ENCODE measurements at places on chromosomes 13 and 19.

DNA sequence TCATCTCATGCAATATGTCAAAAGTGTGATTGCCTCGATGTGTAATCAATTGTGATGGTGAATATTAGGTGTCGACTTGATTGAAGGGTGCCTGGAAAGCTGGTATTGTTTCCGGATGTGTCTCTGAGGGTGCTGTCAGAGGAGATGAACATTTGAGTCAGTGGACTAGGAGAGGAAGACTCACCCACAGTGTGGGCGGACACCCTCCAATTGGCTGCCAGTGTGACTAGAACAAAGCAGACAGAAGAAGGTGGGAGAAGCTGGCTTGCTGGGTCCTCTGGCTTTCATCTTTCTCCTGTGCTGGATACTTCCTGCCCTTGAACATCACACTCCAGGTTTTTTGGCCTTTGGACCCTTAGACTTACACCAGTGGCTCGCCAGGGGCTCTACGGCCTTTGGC lies 15.5 kb upstream of the CABP5 start:
- no peak for DNase-seq

DNA sequence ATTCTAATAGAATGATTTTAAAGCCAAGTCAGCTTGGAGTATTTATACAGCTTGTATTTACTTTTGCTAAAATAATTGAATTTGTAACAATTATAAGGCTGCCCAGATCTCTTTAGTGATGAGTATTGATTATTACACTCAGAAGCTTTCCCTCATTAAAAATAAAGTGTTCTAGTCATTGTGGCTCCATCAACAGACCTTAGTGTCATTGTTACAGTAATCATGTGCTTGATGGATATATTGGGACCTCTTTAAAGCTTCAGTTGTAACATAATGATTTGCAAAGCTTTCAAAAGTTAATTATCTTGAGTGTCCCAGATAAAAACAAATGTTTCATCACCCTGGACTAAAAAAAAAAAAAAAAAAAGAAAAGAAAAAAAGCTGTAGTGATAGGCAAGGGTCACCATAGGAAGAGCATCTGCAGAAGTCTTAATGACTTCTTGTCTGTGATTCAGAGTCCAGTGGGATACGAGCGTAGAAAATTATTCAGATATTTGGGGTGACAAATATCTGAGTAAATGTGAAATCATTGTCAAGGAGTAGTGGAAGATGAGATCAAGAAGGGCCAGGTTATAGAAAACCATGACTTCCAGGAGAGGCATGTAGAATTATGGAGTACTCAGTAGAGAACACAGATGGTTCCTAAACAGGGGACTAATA lies 369.6 kb downstream of the DCT start:
- no peak for DNase-seq

DNA sequence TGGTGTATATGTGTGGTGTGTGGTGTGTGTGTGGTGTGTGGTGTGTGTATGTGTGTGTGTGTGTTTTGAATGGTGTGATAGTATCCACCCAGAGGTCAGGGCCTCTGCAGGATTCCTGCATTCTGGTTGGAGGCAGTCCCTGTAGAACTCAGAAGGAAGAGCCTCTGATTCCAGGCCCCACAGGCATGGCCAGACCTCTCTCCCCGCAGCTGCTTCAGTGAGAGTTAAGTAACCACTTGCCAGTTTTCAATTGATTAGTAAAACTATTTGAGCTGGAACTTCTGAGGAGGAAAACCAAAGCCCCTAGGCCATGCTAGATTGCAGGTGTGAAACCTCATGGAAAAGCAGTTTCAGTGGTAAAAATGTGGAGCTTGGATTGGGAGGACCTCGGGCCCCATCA lies 2.1 kb downstream of the ATP12A start:
- peak; percentile 16 for DNase-seq

DNA sequence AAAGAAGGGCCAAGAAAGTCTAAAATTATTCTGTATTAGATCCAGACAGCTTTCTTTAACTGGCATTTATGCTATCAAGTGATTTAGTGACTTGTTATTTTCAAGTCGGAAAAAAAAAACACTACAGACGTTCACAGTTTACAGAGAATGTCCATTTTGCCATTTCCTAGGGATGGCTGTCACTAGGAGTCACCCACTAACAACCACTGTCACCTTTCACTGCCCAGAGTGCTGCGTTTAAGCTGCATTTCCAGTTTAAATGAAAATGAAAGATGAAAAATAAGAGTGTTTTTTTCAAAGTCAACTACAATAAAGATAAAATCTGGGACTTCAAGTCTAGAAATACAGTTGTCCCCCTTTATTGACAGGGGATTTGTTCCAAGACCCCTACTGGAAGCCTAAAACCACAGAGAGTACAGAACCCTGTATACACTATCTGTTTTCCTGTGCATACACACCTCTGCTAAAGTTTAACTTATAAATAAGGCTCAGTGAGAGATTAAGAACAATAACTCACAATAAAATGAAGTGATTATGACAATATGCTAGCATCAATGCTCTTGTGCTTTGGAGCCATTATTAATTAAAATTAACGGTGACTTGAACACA lies 112.5 kb downstream of the SACS start:
- no peak for DNase-seq

GRCh38 chr13:37306778-37307544 lies 201.5 kb upstream of the CSNK1A1L start:
- no peak for DNase-seq

DNA sequence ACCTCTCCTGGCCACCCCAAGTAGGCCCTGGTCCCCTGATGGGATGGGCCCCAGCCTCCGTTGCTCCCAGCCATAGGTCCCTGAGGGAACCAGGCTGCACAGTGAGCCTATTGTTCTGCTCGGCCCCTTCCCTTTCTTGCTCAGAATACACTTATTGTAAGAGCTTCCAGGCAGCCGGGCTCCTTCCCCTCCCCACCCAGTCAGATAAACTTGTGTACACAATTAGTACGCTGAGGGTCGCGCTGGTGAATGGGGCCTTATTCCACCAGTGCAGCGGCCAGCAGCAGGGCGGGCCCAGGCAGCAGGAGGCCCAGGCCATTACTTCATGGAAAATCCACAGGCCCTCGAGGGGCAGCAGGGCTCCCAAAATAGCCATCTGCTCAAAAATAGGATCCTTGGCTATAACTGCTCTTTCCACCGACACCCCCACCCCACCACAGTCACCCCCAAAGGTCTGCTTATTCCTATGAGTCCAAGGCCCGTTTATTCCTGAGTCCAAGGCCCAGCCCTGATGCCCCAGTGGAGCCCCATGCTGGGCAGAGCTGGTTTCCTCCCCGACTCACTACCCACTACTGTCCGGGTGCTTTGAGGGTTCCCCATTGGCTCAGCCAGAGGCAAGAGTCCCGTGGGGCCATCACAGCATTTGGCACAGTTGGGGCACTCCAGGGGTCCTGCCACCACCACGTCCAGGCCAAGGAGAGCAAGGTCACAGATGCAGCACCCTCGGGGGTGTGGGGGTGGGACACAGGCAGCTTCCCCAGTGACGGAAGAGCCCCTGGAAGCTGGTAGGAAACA lies 22.1 kb downstream of the CAPN12 start:
- no peak for DNase-seq

GRCh38 chr13:76622315-76623040 lies 263.7 kb downstream of the KCTD12 start:
- DNase-seq: no peak

DNA sequence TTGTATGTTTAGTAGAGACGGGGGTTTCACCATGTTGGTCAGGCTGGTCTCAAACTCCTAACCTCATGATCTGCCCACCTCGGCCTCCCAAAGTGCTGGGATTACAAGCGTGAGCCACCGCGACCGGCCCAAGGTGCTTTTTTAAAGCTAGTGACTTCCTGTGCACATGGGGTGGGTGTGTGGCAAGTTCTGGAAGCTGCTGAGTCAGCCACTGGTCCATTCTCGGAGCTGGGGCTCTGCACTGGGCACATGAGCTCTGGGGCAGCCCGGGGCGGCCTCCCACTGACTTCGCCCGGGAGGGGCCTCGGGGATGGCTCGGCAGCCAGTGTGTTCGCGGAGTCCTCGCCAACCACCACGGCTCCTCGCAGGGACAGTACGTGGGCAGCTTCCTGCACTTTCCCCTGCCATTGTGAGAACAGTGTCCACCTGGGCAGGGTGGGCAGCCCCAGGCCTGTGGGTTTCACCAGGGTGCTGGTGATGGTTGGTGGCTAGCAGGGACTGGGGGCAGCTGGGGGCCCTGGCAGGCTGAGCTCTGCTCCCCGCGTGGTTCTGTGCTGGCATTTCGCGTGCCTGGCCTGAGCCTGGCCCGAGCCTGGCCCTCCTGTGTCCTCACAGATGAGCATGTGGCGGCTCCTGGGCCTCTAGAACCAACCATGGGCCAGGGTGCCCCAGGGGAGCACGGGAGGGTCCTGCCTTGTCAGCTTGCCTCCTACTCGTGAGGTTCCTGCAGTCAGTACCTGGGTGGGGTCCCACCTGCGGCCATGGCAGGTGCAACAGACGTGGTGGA lies 12.2 kb downstream of the CBARP start:
- no peak for DNase-seq

- DNase-seq: no peak
These were observed 4.9 kb downstream of the UBL3 start for GRCh38 chr13:29845440-29846056.

- no peak for DNase-seq
These were observed 26.8 kb downstream of the ZNF350 start for GRCh38 chr19:51959791-51960190.

DNA sequence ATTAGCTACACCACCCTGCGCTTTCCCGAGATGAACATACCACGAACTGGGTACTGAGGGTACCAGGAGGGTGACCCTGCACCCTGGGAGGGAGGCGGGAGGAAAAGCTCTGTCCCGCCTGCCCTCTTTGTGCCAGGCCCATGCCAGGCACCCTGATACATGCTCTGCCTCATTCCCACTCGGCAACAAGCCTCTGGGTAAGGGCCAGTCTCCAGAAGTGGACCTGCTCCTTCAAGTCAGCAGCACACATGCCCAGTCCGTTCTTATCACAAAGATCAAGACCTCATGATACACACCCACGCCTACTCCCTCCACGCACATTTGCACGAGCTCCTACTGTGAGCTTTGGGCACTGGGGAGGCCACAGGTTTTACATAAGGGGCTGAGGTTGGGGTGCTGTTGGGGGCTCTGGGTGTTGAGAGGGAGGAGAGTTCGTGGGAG lies 2.0 kb upstream of the FFAR1 start:
- no peak for DNase-seq

GRCh38 chr19:38958301-38958700 lies 17.2 kb downstream of the FBXO17 start:
- DNase-seq: no peak

- no peak for DNase-seq
These were observed 32.4 kb downstream of the PHF11 start for GRCh38 chr13:49528161-49528560.

- DNase-seq: no peak
These were observed 769 bp upstream of the TMEM272 start for GRCh38 chr13:51845574-51846318.

GRCh38 chr19:43798546-43799409 lies 3.5 kb downstream of the LYPD5 start:
- peak; percentile 39 for DNase-seq

GRCh38 chr19:38733493-38734175 lies 10.6 kb downstream of the CAPN12 start:
- DNase-seq: no peak

GRCh38 chr13:98181111-98181815 lies 4.2 kb upstream of the RNF113B start:
- no peak for DNase-seq

DNA sequence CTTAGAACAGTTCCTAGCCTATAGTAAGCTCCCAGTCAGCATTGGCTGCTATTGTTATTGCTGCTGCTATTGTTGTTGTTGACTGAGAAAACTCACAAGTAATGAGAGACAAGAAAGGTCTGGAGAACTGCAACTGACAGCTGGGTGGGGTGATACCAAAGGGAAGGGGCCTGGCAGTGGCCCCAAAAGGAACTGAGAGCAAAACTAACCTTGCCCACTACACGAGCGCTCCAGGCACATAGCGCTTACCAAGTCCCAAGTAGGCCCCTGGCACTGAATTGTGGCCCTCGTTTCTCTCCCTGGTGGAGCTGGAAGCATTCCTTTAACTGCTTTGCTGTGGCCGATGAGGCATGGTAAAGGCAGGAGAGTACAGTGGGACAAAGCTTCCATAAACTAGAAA lies 59.7 kb downstream of the KCTD12 start:
- no peak for DNase-seq

DNA sequence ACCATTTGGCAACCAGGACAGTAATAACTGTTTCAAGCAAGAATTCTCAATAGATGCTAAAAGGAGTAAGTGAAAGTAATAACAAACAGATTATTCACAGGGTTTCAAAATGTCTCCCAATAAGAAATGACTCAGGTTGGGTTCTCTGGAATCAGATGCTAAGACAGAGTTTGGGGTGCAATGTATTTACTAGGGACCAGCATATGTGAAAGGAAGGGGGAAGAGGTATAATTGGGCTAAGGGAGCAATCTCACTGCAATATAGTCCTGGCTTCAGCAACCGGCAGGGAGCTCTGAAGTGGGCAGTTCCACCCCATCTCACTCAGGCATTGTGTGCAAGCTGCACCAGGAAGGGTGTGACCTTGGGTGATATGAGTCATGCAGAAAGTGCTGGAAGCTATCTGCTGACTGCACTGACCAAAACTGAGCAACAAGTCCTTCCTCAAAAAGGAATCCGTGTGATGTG lies 23.4 kb downstream of the ZDHHC20 start:
- no peak for DNase-seq

DNA sequence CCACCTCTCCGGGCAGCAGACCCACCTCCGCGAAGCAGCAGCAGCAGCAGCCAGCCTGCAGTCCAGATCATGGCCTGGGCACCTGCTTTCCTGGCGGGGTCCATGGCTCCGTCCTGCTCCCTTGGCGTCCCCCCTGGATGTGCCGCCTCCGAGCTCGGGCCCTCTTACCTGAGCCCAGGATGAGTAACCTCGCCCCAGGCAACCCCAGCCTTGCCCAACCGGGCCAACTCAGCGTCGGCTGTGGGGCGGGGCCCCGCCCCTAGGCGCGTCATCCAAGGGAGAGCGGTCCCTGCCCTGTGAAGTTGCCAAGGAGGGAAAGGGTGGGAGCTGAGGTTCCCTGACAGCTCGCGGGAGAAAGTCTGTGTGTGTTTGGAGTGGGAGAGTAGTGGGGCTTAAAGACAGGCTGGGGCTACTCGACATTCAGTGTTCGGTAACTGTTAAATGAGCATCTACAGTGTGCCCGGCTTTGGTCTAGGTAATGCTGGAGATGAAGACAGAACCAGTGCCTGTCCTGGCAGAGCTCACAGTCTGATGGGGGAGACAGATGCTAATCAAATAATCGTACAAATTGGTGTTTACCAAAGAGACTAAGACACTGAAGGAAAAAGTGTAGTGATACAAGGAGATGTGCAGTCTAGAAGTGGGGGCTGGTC lies at the start of gene LYPD3:
Gene LYPD3 (minus strand): TSS at position 141 of the 653 bp plus-strand sequence. CDS start 37 bp downstream, at position 104.
- DNase-seq: no peak

DNA sequence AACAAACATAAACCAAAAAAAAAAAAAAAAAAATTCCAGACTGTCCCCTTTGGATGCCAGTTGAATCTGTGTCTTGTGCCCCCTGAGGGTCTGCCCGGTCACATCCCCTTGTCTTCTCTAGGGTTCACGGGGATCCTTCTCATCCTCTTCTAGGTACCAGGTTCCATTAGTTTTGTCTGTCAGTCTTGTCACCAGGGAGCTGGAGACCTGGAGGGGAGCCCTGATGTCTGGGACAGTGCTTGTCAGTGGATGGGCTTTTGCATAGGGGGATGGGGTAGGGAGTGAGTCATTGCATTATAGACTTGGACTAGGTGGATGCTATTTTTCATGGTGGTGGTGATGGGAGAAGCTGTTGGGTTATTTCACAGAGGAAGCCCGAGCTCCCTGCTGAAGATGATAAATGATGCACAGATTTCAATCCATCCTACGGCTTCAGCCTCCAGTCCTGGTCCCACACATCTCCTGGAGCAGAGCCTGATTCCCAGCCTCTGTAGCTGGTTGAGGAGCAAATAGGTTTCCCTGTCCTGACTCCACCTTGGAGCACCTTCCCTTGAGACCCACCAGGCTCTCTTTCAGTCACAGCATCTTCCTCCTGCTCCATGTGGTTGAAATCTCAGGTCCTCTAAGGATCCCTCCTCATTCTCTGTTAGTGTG lies 26.0 kb downstream of the WTIP start:
- no peak for DNase-seq

All from NCI-H82 (cell line).